NCI-H82 (cell line): ENCODE measurements at places on chromosomes 5 and 9.
A peak's percentile ranks its signal among the peaks of the same experiment; 100 is the strongest.

- DNase-seq: peak; percentile 63
These were observed 746 bp downstream of the CAST start for GRCh38 chr5:96662725-96663518.

DNA sequence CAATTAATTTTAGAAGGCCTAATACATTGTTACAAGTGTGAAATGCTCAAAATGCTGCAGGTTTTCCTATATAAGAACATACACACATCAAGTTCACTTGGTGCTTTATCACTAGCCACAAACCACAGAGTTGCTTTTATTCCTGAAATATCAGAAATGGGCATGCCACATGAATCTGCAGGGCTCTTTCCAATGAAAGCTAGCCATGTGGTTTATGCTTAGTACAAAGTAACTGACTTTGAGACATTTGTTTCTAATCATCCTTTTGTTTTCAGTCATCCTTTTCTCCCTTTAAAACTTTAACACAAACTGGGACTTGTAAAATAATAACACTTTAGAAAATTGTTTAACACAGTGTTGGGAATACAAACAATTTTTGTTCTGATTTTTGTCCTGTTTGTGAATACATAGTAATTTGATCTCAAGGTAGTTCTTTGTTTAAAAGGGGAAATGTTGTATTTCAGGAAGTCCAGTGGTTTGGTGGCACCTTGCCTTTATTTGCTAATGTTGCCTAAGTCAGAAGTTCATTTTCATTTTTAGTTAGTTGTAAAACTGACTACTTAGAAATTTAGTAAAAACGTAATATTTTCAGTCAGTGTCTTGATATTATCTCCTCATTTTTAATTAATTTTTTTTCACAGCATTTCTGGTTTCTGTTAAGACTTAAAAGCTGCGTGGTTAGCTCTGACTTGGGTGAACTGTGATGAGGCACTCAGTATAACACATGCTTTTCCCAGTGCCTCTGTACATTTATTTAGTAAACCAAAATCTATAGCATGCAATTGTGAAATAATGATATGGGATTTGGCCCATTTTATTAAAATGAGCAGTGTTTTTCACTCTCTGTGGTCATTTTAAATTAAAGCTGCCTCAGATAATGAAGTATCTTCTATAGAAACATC is 18.6 kb downstream of the PRDM6 start:
- no peak for DNase-seq

GRCh38 chr5:180201051-180201987 is 7.7 kb downstream of the RASGEF1C start:
- peak; percentile 96 for DNase-seq

DNA sequence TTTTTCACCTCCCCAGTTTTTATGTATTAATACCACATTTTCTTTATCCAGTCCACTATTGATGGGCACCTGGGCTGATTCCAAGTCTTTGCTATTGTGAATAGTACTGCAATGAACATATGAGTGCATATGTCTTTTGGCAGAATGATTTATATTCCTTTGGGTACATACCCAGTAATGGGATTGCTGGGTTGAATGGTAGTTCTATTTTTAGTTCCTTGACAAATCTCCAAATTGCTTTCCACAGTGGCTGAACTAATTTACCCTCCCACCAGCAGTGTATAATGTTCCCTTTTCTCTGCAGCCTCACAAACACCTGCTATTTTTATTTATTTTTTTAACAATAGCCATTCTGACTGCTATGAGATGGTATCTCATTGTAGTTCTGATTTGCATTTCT is 340.2 kb downstream of the ADAMTS6 start:
- DNase-seq: peak; percentile 41

DNA sequence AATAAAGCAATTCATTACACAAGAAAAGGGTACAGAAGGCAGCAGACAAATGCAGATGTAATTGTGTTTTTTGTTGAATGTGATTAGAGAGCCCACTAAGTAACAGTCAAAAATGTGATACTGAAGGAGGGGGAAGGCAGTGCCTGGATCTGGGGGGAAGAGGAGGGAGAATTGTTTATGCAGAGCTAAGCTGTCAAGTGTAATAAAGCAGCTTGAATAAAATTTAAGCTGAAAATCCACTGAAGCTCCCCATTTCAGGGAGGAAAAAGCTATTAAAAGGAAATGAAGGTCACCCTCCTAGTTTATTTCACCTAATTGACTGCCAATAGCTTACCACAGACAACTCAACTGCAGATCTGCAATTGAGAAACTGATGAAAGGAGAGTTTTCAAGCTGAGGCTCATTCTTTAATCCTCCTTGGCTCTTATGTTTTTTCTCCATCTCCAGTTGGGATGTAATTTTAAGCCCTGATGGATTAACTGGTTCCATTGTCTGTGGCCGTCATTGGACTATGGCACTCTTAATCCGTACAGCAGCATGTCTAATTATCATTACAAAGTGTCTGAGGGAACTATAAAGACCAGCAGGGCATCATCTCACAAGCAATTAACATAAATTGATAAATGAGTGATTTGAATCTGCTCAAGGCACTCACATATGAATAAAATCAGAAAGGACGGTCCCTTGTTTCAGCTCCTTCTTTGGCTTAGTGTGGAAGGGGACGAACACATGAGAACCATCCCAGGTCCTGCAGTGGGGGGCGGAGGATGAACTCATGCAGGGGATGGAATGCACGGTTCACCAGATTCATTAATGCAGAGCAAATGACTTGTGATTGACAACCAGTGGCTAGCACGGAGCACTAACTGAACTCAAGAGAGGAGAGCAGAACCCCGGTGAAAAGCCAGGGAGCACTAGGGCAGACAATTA is 38.5 kb downstream of the TLE1 start:
- peak; percentile 95 for DNase-seq

DNA sequence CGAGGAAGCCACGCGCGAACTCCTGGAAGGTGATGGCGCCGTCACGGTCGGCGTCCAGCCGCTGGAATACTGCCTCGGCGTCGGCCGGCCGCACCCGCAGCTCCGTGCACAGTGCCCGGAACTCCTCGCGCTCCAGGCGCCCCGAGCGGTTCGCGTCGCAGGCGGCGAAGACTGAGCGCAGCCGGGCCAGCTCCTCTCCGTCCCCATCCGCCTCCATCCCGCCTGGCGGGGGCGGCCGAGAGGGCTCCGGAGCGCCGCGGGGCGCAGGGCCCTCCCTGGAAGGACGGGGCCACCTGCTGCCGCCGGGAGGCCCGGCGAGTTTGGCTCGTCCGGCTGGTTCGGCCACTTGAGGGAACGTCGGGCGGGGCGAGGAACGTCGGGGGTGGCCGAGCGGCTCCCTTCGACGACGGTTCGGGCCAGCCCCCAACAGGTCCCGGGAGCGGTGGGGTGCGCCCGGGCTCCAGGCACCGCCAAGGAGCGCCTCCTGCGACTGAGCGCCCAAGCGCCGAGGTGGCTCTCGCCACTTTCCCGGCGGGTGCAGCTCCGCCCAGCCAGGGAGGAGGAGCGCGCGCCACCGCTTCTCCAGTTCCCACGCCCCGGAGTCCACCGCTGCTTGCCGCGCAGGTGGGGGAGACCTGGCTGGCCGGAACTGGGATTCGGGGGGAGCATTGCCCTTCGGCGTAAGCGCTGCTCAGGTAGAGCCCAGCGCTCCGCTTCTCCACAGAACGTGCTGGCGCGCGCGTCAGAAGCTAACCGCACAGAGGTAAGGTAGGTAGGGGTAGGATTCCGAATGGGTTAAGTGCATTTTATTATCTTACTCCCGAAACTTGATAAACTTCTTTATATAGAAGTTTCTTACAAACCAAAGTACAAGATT is at the start of gene RASEF:
TSS of gene RASEF (minus strand) at position 492 of the 877 bp plus-strand sequence. CDS start at position 217, 275 bp downstream.
- peak; percentile 41 for DNase-seq

GRCh38 chr5:131774652-131775367 is 22.0 kb downstream of the FNIP1 start:
- DNase-seq: no peak

- DNase-seq: no peak
These were observed 56.5 kb downstream of the XRCC4 start for GRCh38 chr5:83133797-83134196.

- DNase-seq: peak; percentile 76
These were observed 7.5 kb downstream of the NHP2 start for GRCh38 chr5:178145965-178146820.

GRCh38 chr9:98075332-98075805 is 18.8 kb downstream of the NANS start:
- DNase-seq: peak; percentile 31

DNA sequence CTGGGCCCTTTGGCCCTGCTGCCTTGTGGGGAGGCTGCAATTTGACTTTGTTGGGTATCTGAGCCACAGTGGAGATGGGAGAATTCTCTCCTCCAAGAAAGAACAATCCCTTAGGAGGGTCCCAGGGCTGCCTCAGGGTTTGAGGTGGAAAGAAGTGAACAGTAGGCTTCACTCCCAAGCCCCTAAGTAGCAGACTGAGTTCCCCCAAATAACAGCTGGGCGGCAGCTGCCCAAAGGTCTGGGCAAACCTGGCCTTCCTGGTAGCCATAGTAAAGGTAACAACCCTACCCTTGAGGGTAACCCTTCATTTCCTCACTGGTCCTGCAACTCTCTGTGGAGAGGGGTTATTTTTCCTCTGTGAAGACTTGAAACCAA is 746 bp downstream of the RGS3 start:
- DNase-seq: no peak

- DNase-seq: no peak
These were observed 16.7 kb upstream of the HSPB3 start for GRCh38 chr5:54438620-54439389.

DNA sequence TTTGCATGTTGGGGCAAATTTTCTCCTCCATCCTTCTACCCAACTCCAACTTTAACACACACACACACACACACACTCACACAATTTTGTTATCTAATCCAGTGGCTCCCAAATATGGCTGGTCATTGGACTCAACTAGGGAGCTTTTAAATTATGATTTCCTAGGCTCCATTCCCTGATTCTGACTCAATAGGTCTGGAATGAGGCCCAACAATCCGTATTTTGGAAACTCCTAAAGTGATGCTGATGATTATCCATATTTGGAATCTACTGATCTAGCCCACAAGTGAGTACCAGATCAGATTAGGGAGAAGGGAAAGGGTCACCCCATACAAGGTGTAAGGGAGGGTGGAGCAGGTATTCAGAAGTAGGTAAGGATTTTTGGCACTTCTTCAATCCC is 309.7 kb downstream of the TLE1 start:
- no peak for DNase-seq

DNA sequence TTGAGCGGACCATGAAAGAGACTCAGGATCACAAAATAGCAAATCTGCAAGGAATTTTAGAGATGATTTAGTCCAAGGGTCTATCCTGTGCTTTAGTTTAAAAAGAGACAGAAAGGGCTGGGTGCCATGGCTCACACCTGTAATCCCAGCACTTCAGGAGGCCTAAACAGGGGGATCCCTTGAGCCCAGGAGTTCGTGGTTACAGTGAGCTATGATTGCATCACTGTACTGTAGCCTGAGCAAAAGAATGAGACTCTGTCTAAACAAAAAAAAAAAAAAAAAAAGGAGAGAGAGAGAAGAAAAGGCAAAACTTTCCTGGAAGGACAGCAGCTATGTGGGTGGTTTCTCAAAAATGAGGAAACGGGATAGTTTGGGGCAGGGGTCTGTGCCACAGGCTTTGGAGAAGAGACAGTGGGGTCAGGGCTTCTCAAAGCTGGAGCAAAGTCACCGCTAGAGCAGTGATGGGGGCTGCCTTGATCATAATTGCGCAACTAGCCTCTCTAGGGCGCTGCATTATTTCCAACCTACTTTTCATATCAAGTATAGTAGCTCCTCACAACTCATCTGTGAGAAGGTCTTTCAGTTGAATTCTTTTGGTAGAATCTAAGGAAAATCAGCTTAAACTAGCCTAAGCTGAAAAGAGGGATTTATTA is 8.5 kb upstream of the ANKH start:
- DNase-seq: no peak

GRCh38 chr5:9387879-9388278 is 158.0 kb downstream of the SEMA5A start:
- no peak for DNase-seq

DNA sequence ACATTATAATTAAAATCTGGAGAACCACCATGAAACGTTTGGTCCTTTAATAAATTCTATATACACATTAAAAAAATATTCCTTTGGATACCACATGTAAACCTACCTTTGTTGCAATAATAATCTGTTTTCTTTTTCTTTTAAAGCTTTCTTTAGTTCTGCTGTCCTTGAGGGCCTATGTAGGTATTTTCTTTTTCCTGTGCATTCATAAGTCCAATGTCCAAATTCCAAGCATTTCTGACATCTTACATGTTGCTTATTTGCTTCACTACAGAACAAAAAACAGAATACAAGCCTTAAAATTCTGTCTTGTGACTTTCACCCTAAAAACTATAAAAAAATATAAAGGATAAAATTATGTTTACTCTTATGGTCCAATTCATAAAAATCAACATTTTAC is 19.7 kb downstream of the ZCCHC10 start:
- no peak for DNase-seq

- no peak for DNase-seq
These were observed 188.4 kb downstream of the C9orf50 start for GRCh38 chr9:129432297-129433154.

- DNase-seq: no peak
These were observed 367.5 kb upstream of the ADAMTS16 start for GRCh38 chr5:4772591-4772990.

DNA sequence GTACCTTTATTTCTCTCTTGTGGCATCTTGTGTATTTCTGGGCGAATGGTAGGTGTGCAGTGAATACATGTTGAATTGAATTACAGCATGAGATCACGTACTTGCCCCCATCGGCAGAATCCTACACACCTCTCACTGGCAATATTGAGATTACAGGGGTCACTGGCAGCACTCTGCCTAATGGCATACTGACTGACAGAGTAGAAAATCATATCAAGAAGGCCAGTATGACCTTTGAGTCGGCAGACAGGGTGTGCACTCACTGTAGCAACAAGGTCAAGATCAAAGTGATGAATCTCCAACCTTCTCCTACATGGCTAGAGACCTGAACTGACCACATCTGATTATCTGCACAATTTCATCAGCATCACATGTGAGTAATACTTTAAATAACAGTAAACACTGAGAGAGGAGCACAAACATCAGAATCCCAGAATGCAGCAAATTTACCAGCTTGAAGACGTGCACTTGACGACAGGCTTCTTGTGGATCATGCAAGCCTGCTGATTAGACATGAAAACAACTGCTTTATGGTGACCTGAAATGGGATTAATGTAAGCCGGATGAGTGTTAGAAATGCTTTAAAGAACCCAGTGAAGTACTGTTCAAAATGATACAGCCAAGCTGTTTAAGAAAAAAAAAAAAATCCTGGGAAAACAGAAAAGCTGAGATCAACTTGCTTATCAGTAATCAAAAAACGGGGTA is 267.1 kb upstream of the EFNA5 start:
- peak; percentile 92 for DNase-seq

GRCh38 chr5:102856389-102856777 is 101.3 kb downstream of the PAM start:
- no peak for DNase-seq

DNA sequence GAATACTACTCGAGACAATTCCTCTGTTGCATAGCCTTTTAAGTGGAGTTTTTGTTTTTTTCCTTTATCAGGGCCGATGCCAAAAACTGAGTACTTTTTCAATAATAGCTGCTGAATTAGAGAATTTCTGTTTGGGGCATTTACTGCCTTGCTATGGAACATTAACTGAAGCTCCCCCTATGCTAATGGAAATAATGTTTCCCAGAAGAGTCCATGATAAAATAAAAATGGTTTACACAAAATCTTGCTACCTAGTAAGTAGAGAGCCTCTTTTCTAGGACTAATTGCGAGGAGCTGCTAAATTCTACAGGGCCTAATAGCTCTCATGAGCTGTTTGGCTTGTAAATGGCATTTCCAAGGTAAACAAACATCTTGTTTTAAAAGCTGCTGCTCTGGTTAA is 128.2 kb upstream of the MYO10 start:
- DNase-seq: no peak
